ENCODE measurements at places on chromosomes 1 and 21.

- DNase-seq: no peak
Observed at GRCh38 chr1:152160576-152160975, 1.5 kb upstream of the RPTN start.

DNA sequence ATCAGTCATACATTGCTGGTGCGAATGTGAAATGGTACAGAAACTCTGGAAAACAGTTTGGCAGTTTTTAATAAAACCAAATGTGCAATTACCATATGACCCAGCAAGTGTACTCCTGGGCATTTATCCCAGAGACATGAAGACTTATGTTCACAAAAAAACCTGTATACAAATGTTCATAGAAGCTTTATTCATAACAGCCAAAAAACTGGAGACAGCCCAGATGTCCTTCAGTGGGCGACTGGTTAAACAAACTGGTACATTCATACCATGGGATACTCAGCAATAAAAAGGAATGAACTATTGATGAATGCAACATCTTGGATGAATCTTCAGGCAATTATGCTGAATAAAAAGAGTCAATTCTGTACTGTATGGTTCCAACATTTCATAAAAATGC, 97.8 kb downstream of the DTL start:
- no peak for DNase-seq

DNA sequence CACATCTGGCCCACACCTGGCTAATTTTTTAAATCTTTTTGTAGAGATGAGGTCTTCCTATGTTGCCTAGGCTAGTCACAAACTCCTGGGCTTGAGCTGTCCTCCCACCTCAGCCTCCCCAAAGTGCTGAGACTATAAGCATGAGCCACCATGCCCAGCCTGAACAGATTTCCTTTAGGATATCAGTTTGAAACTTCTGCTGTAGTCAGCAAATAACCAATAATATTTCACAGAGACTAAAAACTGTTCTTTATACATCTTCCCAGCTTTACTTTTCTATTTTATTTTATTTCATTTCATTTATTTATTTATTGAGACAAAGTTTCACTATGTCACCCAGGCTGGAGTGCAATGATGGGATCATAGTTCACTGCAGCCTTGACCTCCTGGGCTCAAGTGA, 29.9 kb upstream of the TEKT2 start:
- no peak for DNase-seq

DNA sequence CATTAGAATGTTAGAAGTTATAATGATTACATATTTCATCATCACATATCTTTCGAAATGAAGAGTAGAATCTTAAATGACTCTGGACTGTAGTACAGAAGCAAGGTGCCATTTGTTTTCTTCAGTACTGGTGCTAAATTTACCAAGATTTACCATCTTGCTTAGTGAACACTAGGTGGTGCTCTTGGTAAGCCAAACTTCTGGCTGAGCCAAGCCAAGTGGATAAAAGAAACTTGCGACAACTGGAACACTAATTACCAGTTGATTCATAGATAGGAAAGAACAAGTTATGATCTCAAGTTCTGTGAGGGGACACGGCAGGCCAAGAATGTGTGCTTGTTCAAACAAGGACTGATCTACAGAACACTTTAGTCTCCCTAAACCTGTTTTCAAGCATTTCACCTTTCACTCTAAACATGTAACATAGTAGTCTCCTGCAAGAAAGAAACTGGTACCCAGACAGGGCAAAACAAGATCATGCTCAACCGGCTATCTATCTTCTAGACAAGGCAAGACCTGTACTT, 19.8 kb downstream of the SPRTN start:
- peak; percentile 71 for DNase-seq

DNA sequence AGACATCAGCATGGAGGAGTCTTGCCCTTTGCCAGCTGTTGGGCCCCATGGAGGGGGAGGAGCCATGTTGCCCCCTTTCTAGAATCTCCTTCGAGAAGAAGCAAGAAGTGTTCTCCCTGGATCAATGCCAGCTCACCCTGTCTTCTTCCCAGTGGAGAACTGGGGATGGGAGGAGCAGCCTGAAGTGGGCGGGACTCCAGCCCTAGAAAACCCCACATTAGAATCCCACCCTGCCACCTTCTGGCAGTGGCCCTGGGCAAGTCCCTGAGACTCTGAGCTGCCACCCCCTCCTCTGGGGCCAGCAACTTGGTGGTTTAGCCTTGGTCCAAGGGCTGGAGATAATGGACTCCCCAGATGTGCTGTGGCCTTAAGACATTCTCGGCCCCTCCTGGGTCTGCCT, 51.7 kb downstream of the PAX7 start:
- no peak for DNase-seq
